ENCODE measurements at places on chromosomes 5 and 9. TPM values are rescaled to one million over a fixed set of nuclear protein-coding genes. Genes with fewer than 3 reads are reported as not detected.

Gene STK32A
- polyA plus RNA-seq = 0.20 TPM

GRCh38 chr5:78647838-78648358, 674 bp downstream of the LHFPL2 start:
- H3K36me3 ChIP-seq = peaks cover 22% of the 10 kb centered on the region
- no peak for DNase-seq
- H3K4me1 ChIP-seq = peaks cover 11% of the 10 kb centered on the region
- H3K27me3 ChIP-seq = no peaks in the 10 kb centered on the region

GRCh38 chr5:109053995-109054417, 306.3 kb downstream of the FER start:
- DNase-seq = no peak
- no peaks in the 10 kb centered on the region for H3K27me3 ChIP-seq
- H3K4me3 ChIP-seq = no peak overlapping the region
- peak overlapping the region; percentile 8 for H3K27ac ChIP-seq

DNA sequence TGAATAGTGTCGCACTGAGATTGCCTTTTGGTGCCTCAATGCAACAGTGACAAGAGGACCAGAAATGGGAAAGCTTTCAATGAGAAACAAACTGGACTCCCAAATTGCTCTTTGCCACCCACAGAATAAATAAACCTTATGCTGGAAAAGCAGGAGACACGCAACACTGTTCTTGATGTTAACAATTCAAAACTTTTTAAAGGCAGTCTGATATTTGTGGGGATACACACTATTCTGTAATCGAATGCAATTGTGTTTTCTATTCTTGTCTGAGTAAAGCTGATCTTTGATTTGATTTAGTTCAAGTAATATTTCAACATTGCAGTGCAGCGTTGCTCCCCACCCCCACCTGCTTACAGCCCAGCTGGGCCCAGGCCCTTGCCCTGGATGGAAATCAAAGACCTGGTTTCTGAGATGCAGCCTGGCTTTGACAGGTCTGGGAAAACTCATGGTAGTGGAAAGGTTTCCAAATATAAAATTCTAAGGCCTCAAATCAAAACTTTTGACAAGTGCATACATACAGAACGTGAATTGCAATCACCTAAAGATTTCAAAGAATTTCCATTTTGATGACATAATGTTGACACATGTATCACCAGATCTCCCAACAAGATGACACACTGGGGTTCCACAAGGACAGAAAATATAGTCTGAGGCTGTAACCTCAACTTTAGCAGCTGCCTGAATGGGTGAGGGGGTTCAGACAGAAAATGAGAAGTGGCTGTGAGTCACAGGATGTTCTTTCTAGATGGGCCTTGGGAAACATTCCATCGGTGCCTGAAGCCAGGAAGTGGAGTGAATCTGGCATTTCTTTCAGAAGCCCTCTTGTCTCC, 55.1 kb downstream of the ABCA1 start:
- no peaks in the 10 kb centered on the region for H3K27me3 ChIP-seq
- H3K4me1 ChIP-seq = peaks cover 23% of the 10 kb centered on the region
- peak overlapping the region; percentile 65 for H3K27ac ChIP-seq
- H3K4me3 ChIP-seq = no peak overlapping the region

Gene FOXE1
- 0.03 TPM for polyA plus RNA-seq

DNA sequence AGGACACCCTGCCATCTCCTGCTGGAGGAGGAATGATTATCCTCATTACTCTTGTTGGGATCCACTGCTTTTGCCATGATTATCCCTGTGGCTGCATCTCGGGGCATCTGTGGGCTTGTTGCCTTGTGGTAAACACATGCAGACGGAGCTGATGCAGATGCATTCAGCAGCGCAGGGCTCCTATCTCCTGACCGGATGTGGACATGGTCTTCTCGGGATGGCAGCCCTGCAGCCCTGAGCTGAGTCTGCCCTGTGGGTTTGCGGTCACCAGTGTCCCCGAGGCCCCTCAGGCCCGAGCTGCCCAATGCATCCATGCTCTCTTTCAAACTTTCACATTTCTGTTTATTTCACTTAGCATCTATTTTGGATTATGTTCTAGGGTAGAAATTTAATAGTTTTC, 250.4 kb upstream of the IRX1 start:
- H3K27ac ChIP-seq = no peak overlapping the region
- H3K4me1 ChIP-seq = no peaks in the 10 kb centered on the region
- H3K36me3 ChIP-seq = no peaks in the 10 kb centered on the region
- no peak overlapping the region for H3K4me3 ChIP-seq
- DNase-seq = no peak

Gene NMUR2
- polyA plus RNA-seq = not detected

Gene SPINK4
- polyA plus RNA-seq = not detected

Gene PCAT7
- polyA plus RNA-seq = 0.03 TPM

Gene ENTPD8
- polyA plus RNA-seq = 0.18 TPM

Gene PCDHA4
- polyA plus RNA-seq = 1.2 TPM

All from SK-N-SH (cell line).